Activated T-cell treated with anti-CD3 and anti-CD28 coated beads, Interleukin-2, amount 50 U/mL, for 4 hours (primary cell): ENCODE measurements at places on chromosomes 11 and 22. TPM values are rescaled to one million over a fixed set of nuclear protein-coding genes. Genes with fewer than 3 reads are reported as not detected.

DNA sequence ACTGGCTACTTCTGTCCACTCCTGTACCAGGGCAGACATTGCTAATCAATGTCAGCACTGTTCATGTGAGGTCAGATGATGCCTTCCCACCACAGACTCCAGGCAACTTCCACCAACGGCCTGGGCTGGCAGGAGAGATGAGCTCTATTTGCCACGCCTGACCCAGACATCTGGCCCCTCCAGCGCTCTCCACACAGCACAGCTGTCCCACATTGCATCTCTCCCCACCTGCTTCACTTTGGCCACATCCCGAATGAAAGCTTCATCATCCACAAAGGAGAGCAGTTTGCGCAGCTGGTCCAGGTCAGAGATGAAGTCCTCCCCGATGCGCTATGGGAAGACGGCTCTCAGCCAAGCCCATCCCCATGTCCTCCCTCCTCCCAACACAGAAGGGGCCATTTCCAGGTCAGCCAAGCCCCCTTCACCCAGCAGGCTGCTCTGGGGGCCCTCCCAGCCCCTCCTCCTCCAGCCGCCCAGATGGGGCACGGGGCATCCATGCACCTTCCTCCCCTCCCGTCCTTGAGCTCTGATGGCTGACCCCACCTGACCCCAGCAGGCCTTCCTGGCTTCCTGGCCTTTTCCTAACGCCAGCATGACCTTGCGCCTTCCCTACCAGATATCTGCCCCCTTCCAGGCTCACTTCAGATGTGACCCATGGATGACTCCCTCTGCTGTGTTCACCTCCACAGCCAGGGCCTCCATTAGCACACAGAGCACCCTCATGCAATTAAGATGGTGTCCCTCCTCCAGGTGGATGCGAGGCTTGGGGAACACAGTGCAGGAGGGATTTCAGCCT is 7.4 kb downstream of the PYGM start:
- no peak for DNase-seq

GRCh38 chr22:39839204-39839603 is 54.4 kb downstream of the ENTHD1 start:
- DNase-seq = no peak

GRCh38 chr11:128198216-128198772 is 389.1 kb downstream of the ETS1 start:
- DNase-seq = no peak

DNA sequence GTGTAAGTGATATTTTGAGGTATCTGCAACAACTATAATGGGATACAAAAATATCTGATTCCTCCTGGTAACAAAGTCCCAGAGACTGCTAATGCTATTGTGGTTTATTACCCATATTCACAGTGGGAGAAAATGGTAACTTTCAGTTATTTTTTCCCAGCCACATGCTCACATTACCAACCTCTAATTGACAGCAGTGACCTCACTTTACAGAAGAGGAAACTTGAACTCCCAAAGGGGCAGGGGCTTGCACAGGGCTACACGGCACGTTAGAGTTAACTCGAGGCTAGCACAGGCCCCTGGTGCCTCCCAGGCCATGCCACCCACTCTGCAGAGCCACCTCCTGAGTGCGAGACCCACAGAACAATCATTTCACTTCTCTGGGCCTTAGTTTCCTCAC is 132.4 kb downstream of the TENM4 start:
- no peak for DNase-seq

DNA sequence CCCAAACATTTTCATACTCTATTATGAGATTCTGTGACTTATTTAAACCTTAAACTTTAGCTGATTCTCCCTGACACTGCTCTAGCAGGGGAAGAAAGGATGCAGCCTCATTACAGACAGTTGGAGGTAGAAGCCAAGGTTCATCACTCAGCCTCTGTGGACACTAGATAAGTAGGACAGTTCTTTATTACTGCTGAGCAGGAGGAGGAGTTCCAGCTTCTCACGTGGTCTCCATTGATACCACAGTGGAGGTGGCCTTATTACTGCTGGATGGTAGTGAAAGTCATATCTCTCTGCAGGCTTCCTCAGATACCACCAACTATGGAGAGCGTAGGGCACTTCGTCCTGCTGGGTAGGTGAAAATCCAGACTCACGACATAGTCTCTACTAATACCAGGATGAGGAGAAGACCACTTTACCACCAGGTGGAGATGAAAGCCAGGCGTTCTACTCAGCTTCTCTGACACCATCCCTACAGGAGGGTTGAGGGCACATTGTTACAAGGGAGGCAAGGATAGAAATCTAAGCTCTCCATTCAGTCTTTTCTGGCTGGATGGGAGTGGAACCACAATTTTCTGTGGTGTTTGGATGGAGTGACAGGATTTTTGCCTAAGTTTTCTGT is 13.1 kb upstream of the ANGPTL5 start:
- no peak for DNase-seq

DNA sequence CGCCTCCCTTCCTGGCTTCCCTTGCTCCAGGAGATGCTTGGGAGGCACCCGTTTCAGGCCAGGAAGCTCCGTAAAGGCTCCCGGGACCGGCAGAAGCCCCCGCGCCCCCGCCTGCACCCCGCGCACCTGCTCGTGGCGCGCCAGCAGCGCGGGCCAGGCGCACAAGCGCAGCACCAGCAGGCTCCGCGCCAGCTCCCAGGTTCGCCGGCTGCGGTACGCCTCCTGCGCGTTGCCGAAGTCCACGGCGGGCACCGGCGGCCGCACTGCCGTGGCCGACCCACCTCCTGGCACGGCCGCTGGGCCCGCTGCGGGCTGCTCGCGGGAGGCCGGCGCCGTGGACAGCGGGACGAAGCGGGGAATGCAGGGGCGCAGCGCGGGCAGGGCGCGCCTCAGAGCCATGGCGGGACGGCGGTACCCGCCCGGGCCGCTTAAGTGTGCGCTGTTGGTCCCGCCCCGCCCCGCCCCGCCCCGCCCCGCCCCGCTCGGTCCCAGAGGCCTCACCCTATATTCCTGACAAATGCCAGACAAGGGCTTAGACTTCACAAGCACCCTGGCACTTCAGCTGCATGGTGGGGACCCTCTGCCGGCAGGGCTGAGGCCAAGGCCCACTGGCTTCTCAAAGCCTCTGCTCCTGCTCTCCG is at the start of gene PRODH:
Gene PRODH, minus strand, starts transcription at position 405 of the 641 bp plus-strand sequence. Its CDS starts 6 bp downstream, at position 399.
- no peak for DNase-seq

- peak; percentile 47 for DNase-seq
These were observed at the start of gene PHETA2 for GRCh38 chr22:42074132-42074811. Gene PHETA2 (plus strand): TSS chr22:42074248. CDS start chr22:42077294, 3,046 bp downstream.

DNA sequence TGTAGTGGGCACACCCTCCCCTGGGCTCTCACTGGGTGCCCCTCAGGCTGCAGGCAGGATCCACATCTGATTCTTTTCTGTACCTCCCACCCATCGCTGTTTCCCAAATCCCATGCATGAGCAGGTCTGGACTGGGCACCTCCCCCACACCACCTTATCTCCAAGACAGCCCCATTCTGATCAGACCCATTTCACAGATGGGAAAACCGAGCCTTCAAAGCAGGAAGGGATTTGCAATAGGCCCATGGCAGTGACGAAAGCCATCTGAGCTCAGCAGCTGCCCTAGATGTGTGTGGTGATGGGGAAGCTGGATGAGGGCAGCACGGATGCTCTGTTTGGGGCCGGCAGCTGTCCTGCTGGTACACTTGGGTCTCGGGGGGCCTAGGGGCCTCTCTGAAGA is 41.4 kb downstream of the WNT7B start:
- no peak for DNase-seq

ARSA gene
- total RNA-seq = 10.5 TPM
